Stimulated activated CD4-positive, alpha-beta T cell treated with anti-CD3 and anti-CD28 coated beads, Interleukin-12 subunit alpha, Interleukin-12 subunit beta, amount 100 ng/mL, for 24 hours (primary cell): ENCODE measurements at places on chromosomes 1 and 21.

GRCh38 chr1:218123968-218124367 lies 161.1 kb upstream of the RRP15 start:
- no peak for DNase-seq

- DNase-seq = no peak
Measured at GRCh38 chr21:43645136-43645891, 14.0 kb downstream of the HSF2BP start.

DNA sequence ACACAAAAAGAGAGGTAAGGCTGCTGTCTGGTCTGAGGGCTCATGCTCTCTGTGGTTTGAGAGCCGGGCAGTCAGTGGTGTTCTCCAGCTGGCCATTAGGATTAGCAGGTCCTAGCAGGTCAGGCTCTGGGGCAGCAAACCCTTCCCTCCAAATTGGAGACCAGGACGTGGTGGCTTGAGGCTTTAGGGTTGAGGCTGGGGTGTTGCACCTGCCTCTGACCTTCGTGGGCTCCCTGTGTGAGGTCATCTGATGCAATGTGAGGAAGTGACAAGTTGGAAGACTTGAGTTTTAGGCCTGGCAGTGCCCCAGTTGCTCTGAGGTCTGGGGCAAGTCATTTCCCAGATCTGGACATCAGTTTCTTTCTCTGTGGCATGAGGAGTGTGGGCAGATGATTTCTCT lies 24.4 kb downstream of the SZRD1 start:
- no peak for DNase-seq

DNA sequence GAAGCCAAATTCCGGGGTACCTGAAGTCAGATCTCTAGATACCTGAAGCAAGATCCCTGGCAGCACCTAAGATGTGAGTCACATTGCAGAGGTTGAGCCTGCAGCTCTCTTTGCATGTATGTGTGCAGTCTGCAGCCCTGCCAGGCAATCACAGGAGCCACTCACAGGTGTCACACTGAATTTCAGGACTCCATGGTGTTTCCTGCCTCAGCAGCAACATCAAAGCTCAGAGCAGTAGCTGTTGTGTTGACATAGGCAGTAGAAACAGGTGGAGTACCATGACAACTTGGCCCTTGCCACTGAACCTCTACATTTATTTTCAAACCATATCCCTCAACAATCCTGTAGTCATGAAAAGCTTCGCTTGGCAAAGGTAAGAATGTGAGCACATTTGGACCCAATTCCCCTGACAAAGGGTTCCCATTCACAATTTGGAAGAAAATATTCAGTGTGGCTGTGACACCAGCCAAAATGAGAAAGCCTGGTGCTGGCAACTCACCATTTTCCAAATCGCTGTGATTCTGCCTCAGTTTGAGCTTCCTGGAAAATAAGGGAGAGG lies 419.8 kb upstream of the NFIA start:
- DNase-seq = no peak

DNA sequence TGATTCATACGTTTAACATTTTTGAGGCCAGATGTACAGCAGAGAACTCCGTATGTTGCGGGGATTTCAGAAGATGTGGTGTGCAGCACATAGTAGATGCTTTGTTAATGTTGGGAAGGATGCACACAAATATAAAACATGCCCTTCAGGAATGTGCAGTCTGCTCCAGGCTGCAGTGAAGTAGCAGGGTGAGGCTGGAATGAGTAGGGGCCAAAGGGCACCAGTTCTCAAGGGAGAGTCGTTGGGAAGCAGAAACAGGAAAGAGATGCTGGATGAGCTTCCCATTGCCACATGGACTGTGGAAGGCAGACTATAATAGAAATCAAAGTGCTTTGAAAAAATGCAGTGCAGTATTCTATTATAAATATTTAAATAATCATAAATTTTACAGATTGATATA lies 126.9 kb downstream of the NOS1AP start:
- DNase-seq = no peak

GRCh38 chr1:17405898-17406759 lies 33.3 kb downstream of the RCC2 start:
- DNase-seq = no peak

- DNase-seq = no peak
Measured at GRCh38 chr1:239912471-239912870, 179.2 kb upstream of the FMN2 start.

- no peak for DNase-seq
Measured at GRCh38 chr1:175936736-175937135, 193.3 kb upstream of the TNR start.

- DNase-seq = peak; percentile 63
Measured at GRCh38 chr1:224497714-224498573, 63.3 kb upstream of the WDR26 start.

- DNase-seq = no peak
Measured at GRCh38 chr1:118210723-118211110, 25.7 kb upstream of the SPAG17 start.
